ENCODE measurements at places on chromosomes 12 and 14. TPM values are rescaled to one million over a fixed set of nuclear protein-coding genes. Genes with fewer than 3 reads are reported as not detected.

- DNase-seq: no peak
Observed at GRCh38 chr14:95885866-95886265, 9.2 kb downstream of the TUNAR start.

GRCh38 chr12:10554756-10555481 lies 49.2 kb downstream of the EIF2S3B start:
- peak; percentile 23 for DNase-seq

DNA sequence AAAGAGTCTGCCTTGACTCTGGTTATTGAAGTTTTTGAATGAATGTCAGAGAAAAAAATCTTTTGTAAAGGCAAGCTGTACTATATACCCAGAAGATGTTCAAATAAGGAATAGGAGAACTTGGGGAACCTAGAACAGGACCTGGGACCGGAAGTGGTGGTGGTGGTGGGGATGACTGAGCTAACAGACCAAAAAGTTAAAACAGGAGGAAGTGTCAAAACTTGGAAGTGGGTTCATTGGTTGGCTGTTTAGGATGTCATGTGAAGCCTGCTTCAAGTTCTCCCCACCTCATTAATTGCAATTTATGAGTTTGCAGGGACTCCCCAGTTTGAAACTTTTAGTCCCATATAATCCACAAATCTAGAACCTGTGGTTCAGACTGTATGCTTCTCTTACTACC lies 26.2 kb downstream of the PLXNC1 start:
- peak; percentile 13 for DNase-seq

- no peak for DNase-seq
Observed at GRCh38 chr12:53657041-53657440, 18.8 kb downstream of the ATP5MC2 start.

GRCh38 chr14:70183991-70184390 lies 4.8 kb downstream of the SLC8A3 start:
- no peak for DNase-seq

DNA sequence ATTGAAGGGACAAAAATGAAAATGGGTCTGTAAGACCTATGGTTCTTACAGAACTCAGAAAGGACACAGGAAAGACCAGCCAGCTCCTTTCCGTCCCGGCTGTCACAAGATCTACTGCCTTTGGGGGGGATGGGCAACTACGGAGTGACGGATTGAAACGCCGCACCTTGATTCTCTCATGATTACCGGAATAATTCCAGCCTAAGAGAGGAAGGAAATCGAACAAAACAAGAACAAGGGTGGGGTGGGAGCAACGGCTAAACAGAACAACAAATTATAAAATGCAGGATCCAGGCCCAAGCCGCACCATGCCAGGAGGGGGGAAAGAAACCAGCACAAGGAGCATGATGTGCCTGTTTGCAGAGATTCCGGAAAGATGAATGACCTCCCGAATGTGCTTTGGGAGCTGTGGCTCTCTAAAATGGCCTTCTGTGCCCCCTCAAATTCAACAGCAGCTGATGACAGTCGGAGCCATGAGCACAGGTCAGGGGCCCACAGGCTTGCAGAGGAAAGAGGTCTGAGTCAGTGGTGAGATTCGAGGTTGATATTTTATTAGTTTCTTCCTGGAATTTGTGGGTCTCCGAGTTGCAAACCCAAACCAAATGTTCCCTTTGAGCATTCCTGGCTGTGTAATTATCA lies 72.1 kb downstream of the SPRING1 start:
- DNase-seq: no peak

DNA sequence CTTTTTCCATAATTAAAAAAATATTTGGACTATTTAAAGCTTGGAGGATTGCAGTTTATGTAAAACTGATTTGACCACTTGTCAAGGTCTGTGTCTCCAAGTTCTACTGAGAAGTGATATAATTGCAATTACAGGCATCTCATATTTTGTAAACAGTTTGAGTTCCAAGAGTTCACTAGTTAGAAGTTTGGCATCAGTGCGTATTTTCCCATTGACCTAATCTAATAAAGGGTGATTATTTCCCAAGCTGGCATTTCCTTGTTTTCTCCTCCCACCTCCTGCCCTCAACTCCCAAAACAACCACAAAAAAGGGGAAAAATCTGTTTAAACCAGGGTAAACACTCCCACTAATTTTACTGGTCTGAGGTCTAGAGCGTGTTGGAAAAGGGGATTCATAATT lies 3.0 kb upstream of the MYF6 start:
- DNase-seq: no peak

The MYO1H gene
- not detected for polyA plus RNA-seq

The PZP gene
- polyA plus RNA-seq: not detected

- DNase-seq: no peak
Observed at GRCh38 chr12:15829949-15830348, 40.8 kb upstream of the EPS8 start.

DNA sequence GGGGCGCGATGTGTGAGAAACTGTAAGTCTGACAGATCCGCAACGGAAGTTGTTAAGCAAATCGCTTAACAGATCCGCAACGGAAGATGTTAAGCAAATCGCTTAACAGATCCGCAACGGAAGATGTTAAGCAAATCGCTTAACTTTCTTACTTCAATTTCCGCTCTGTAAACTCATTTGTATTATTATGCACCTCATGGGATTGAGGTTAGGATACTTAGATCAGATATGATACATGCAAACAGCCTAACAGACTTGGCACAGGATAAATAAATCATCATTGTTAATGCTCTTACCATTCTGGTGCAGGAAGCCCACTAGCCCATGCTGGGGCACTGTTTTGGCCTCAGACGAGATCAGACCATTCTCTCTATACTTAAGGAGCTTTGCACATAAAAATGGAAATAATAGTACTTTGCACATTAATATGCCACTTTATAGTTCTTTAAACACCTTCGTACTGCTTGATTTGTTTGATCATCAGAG lies 399 bp downstream of the NCAPD2 start:
- DNase-seq: no peak

The COX8C gene
- polyA plus RNA-seq: not detected

DNA sequence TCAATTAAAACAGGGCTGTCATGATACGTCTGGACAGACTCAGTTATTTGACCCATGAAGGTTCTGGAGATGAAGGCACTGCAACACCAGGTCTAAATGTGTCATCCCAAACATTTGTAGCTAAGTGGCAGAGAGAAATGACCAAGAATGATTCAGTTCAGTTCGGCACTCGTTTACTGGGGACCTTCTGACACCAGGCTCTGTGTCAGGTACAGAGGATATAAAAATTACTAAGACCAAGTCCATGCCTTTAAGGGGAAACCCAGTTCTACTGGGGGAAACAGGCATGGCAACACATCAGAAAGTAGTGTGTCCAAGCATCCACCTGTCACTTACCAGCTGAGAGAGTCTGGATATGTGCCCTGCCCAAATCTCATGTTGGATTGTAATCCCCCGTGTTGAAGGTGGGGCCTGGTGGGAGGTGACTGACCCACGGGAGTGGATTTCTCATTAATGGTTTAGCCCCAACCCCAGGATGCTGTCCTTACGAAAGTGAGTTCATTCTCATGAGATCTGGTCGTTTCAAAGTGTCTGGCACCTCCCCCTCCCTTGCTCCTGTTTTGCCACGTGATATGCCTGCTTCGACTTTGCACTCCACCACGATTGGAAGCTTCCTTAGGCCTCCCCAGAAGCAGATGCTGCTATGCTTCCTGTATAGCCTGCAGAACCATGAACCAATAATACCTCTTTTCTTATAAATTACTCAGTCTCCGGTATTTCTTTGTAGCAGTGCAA lies 41.9 kb upstream of the BCL2L14 start:
- no peak for DNase-seq

The GYS2 gene
- not detected for polyA plus RNA-seq

GRCh38 chr14:45123271-45123670 lies 11.0 kb downstream of the FKBP3 start:
- DNase-seq: no peak

The ACSM4 gene
- polyA plus RNA-seq: not detected

The LRRC43 gene
- not detected for polyA plus RNA-seq

The KRT78 gene
- polyA plus RNA-seq: not detected

The BDKRB2 gene
- not detected for polyA plus RNA-seq

The RACGAP1 gene
- polyA plus RNA-seq: 11.1 TPM

GRCh38 chr12:65825507-65826352 lies 1.4 kb downstream of the HMGA2 start:
- DNase-seq: no peak

- DNase-seq: no peak
Observed at GRCh38 chr14:104334424-104335161, 196.2 kb downstream of the KIF26A start.

The MANSC4 gene
- not detected for polyA plus RNA-seq

DNA sequence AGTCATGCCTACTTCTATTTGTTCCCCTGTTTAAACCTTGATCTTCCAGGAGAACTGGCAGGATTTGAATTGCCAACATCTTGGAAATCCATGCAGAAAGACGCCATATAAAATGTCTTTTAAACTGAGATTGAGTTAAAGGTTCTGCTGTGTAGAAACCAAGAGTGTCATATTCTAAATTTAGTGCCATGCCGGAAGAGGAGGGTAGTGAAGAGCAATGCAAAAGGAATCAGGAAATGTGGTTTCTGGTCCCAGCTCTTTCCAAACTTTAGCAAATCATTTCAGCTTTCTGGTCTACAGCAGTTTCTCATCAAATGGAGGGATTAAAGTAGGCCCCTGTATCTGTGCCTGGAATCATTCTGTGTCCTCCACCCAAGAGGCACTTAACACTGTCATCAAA lies 85.7 kb downstream of the BTG1 start:
- DNase-seq: no peak

DNA sequence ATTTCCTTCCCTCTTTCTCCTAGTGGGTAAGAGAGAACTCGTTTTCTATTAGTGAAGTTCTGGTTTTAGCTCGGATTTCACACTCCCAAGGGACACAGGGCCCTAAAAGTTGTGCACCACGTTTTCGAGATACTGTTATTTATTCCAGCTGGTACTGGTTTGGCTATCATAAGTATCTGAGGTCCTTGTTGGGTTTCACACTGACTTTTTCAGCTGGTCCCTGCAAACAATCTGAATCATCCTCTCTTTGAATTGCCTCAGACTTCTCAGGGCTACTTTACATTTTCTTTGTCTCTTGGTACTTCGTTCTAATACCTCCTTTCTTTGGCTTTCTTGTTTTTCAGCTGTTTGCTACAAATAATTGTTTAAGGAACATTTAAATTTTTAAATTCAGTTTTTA lies 75.7 kb downstream of the SCN8A start:
- DNase-seq: no peak

GRCh38 chr12:120762086-120762485 lies 36.5 kb downstream of the ACADS start:
- no peak for DNase-seq

The BEGAIN gene
- 0.64 TPM for polyA plus RNA-seq

DNA sequence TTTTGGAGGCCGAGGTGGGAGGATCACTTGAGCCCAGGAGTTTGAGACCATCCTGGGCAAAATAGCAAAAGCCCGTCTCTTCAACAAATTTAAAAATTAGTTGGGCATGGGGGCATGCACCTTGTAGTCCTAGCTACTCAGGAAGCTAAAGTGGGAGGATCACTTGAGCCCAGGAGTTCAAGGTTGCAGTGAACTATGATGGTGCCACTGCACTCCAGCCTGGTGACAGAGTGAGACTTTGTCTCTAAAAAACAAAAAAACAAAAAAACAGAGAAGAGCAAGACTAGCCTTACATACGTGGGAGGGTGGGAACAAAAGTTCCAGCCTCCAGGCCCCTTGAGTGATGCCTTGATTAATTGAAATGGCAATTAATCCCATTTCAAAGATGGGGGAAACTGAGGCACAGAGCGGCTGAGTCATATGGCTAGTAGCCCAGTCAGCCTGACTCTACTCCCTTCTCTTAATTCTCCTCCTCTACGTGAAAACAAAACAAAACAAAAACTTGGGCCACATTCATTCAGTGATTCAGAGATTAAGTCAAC lies 3.3 kb upstream of the FAM222A start:
- DNase-seq: no peak
